ENCODE measurements at places on chromosomes 16 and 17.

- DNase-seq: no peak
Observed at GRCh38 chr16:11708421-11708820, 34.2 kb downstream of the TXNDC11 start.

GRCh38 chr17:36085765-36086164 lies 4.2 kb downstream of the CCL3 start:
- DNase-seq: no peak

DNA sequence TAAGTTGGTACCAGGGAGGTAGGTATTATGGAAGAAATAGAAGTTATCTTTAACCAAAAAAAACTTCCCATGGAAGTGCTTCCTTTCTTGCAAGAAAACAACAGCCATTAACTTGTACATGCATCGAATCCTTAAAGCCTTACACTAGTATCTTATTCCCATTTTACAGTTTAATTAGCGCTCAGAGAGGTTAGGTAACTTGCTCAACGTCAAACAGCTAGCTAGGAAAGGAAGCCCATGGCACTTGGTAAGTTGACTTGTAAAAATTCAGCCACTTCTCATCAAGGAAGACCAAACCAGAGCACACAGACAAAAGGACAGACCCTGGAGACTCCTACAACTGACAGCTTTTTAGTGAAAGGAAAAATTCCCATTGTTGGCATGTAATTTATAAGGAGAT lies 3.5 kb upstream of the NTAN1 start:
- no peak for DNase-seq

DNA sequence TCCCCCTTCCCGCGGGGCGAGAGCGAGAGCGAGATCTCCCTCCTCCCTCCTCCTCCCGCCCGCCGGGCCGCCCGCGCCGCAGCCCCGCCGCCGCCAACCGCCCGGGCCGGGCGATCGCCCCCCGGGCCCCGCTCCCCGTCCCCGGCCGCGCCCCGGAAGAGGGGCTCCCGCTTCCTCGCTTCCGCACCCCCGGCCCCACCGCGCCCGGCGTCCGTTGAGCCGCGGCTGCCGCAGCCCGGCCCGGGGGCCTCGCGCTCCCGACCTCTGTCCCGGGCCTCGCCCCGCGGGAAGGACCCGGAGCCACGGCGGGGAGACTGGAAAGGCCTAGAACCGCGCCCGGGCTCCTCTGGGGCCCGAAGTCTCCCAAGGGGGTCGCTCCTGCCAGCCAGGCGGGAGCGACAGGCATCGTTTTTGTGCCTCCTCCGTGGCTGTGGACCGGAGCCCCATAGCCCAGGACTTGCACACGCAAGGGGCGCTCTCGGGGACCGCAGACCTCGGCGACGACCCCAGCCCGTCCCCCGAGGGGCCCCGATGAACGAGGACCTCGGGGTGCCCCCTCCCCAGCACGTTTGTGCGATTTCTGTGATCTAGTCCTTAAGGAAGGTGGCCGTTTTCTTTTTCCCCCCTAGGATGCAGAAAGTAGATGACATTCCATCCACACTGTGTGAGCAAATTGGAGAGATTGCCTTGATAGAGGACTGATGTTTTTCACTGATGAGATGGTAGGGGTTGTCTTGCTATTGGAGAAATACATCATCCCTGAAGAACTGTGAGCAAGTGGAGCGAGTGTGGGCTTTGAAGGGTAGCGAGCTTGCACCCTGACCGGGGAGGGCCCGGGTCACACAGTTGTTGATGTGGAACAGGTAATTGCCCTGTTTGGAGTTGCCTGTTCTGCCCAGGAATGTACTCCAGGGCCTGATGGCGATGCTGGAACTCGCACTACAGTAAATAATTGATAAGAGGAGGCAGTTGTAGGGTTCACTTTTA lies 611 bp downstream of the BANP start:
- no peak for DNase-seq

DNA sequence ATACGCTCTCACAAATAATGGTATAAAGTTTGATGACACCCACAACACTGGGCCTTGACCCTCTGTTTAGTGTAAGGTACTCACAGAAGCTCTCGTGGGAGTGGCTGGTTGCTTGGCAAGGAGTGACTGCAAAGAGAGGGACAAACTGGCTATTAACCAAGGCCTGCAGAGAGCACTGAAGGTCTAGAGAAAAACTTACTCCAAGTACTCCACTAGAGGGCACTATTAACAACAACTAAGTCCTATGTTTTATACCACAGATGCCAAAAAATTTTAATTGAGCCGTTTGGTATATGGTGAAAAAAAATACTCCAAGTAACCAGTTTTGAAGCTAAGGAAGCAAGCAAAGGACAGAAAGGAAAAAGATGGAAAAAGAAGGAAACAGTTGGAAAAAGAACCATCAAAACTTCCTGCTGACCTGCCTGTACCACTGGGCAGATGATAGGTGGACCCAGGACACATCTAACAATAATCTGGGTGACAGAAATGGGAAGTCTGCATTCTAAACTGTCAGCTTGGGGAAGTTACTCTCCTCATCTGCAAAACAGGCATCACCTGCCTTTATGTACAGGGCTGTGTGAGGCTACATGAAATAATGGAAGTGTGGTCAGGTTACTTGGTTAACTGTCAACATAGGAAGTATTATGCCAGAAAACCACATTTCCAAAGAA lies 23.2 kb downstream of the DYNC1LI2 start:
- no peak for DNase-seq

DNA sequence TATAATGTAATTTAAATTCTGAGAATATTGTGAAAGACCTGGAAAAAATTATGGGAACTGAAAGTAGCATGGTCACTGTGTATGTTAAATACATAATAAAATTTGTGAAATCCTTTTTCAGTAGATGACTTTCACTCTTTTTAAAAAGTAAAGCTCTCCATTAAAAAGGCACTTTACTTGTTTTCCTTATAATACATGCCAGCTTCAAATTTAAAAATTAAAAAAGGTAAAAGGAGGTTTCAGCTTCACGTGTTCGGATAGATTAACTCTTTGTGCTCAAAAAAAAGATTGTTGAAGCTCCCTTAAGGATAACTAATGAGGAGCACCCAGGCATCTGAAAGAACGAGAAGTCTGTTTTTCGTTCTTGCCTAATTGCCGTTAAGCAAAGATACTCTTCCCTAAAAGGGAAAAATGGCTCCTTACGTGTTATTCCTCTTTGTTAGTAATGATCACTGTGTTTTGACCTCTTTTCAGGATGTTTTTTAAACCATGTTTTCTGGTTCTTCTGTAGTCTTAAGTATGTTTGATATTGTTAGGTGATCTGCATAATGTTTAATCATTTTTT lies 87.8 kb downstream of the TUBD1 start:
- DNase-seq: no peak

DNA sequence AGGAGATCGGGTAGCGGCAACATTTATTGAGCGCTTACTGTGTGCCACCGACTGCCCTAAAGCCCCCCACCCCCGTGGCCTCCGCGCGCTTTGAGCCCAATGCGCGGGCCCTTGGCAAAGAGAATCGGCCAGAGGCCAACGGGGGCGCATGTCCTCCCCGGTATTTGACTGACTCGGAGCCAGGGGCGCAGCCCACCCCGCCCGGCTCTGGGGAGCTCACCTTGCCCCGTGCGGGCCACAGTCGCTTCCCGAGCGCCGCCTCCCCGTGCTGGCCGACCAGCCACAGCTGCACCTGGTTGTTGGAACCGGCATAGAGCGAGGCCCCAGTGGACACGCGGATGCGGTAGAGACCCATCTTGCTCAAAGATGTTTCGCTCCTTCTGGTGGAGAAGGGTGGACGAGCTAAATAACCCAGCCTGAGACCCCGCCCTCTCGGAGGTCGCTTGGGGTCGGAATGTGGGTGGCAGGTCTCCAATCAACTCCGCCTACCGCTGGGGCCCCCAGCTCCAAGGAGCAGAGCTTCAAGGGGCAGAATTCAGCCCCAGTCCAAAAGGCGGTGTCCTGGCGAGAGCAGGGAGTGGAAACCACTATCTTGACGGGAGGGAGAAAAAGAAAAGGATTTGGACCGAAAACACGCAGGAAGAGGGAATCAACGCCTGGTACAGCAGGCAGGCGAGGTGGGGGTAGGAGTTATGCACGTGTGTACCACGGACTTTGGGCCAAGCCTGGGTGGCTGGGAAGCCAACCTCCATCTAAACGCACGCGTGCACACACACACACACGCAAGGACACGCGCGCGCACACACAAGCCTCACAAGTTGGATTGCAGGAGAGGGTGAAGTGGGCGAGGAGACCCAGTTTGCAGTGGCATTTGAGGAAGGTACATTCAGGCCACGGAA lies at the start of gene ALOX15:
ALOX15 (minus strand) TSS at position 382 of the 899 bp plus-strand sequence; CDS start at position 355, 27 bp downstream.
- no peak for DNase-seq

- peak; percentile 70 for DNase-seq
Observed at GRCh38 chr16:89723279-89724250, 2.2 kb downstream of the ZNF276 start.

DNA sequence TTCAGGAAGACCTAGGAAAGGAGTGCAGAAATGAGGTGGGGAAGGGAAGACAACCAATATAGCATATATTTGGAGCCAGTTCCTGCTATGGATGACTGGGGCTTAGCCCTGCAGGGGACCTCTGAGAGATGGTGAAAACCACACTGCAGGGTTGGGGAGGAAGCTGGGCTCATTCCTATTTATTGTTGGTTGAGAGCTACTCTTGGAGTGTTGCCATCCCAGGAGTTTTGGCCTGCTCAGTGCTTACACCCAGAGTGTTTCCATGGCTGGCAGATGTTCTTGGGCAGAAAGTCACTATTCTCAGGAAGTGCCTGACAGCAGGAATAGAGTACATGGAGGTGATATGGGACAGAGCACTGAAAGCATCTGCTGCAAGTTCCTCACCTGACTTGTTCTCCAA lies 145.8 kb downstream of the SPACA3 start:
- DNase-seq: no peak

DNA sequence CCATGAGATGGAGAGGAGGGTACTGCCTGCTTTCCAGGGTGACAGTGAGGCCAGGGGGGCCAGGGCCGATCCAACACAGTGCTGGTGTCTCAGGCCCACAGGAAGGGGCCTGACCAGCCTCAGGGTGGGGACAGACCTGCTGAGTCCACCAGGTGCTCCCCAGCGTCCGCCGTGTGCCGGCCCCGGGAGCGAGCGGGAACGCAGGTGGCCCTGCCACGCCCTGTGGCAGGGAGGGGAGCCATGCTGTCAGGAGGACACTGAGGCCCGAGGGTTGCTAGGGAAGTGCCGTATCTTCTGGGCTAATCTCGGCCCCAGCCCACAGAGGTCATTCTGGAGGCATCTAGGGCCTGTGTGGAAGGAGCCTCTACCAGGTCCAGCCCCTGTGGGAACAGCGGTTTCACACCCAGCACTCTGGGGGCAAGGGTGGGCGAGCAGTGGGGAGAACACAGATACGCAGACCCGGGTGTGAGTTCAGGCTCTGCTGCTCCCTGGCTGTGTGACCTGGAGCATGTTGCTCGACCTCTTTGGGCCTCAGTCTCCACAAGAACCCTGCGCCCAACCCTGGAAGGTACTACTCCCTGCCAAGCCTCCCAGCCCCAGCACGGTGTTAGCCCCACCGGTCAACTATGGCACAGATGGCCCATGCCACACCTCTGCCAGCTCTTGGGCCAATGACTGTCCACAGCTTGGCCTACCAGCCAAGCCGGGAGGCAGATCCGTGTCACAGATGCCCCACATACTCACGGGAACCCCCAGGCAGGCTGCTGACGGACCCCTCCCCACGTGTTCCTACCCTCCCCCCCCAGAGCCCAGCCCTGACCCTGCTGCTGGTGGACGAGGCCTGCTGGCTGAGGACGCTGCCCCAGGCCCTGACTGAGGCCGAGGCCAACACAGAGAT lies 43.9 kb upstream of the ZC3H18 start:
- DNase-seq: no peak

DNA sequence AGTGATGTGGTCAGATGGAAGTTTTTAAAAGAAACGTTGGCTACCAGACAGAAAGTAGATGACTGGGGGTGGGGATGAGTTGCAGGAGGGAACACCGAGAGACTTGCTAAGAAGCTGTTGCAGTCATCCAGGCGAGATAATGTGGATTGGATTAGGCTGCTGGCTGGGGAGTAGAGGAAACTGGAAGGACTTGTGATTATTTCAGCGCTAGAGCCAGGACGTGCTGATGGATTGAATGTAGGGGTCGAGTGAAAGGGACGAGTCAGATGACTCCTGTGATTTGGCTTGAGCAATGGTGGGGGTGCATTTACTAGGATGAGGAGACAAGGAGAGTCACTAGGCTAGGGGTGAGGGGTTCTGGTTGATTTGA lies 88.5 kb downstream of the CLEC16A start:
- no peak for DNase-seq

- no peak for DNase-seq
Observed at GRCh38 chr16:87012954-87013938, 303.9 kb downstream of the C16orf95 start.

Measured in stimulated activated CD8-positive, alpha-beta memory T cell treated with anti-CD3 and anti-CD28 coated beads, Interleukin-12 subunit alpha, Interleukin-12 subunit beta, amount 100 ng/mL, for 1 hour (primary cell).